ENCODE measurements at places on chromosomes 7 and 10. TPM values are rescaled to one million over a fixed set of nuclear protein-coding genes. Genes with fewer than 3 reads are reported as not detected.
A peak's percentile ranks its signal among the peaks of the same experiment; 100 is the strongest.

DNA sequence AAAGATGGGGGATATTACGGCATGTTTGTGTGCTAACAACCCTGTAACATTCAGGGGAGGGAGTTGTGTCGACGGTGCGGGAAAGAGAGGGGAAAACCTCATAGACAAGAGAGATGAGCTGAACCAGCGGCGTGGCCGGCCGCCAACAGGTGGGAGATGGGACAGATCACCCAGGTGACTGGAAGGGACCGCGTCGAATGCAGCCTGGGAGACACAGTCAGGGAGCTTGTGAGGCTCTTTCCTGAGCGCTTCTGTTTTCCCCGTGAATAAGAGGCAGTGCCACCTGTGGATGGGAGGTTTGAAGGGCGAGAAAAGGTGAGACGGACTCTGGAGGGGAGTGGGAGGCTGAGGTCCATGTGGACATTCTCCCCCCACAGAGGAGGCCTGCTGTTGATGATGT, 9.9 kb upstream of the PRKAG2 start:
- no peak for DNase-seq
- peaks cover 2% of the 10 kb centered on the region for H3K4me1 ChIP-seq
- no peaks in the 10 kb centered on the region for H3K36me3 ChIP-seq
- H3K4me3 ChIP-seq, result no peak overlapping the region
- no peaks in the 10 kb centered on the region for H3K27me3 ChIP-seq

GRCh38 chr10:48682265-48682664, 2.4 kb upstream of the WDFY4 start:
- no peaks in the 10 kb centered on the region for H3K4me1 ChIP-seq

- no peak for DNase-seq
- H3K4me3 ChIP-seq, result no peak overlapping the region
- H3K27ac ChIP-seq, result peak overlapping the region; percentile 54
- H3K27me3 ChIP-seq, result no peaks in the 10 kb centered on the region
Measured at GRCh38 chr10:11225935-11226334, 208.3 kb downstream of the CELF2 start.

DNA sequence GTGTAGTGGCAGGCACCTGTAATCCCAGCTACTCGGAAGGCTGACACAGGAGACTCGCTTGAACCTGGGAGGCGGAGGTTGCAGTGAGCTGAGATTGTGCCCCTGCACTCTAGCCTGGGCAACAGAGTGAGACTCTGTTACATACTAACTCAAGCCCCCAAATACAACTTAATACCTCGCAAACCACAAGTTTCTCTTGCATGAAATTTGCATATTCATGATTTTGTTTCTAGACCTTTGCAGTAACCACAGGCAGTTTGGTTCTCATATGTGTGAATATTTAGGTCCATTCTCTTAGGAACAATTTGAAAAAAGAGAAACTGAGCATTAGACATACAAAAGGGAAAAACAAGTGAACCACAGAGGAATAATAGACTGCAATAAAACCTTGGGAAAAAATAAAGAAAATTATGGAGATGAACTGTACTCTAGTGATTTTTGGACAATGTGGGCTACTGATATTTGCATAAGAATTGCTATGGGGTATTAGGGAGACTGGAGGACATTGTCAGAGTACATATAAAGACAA, 77.0 kb downstream of the ZNF277 start:
- H3K36me3 ChIP-seq, result peaks cover 15% of the 10 kb centered on the region
- no peak overlapping the region for H3K27ac ChIP-seq
- H3K27me3 ChIP-seq, result no peaks in the 10 kb centered on the region

- H3K4me1 ChIP-seq, result no peaks in the 10 kb centered on the region
- H3K4me3 ChIP-seq, result no peak overlapping the region
Measured at GRCh38 chr10:49768329-49768728, 6.2 kb upstream of the OGDHL start.

DNA sequence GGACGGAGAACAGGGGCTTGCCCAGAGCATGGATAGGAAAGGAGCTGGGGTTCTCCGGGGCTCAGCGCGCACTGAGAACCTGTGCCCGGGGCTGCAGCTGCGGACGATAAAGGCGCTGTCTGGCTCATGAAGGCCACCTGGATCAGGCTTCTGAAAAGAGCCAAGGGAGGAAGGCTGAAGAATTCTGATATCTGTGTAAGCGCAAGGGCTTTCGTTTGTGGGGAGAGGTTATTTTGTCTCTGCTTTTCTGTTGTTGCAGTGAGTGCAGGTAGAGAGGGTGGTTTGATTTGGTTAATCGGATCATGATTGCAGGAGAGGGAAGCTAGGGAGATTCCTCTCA, 250.5 kb downstream of the NSUN6 start:
- no peak overlapping the region for H3K27ac ChIP-seq
- no peaks in the 10 kb centered on the region for H3K27me3 ChIP-seq
- no peaks in the 10 kb centered on the region for H3K36me3 ChIP-seq

GRCh38 chr10:81898518-81898917, 23.5 kb downstream of the NRG3 start:
- no peak overlapping the region for H3K4me3 ChIP-seq
- no peak overlapping the region for H3K27ac ChIP-seq
- H3K27me3 ChIP-seq, result no peaks in the 10 kb centered on the region
- no peak for DNase-seq
- no peaks in the 10 kb centered on the region for H3K4me1 ChIP-seq

DNA sequence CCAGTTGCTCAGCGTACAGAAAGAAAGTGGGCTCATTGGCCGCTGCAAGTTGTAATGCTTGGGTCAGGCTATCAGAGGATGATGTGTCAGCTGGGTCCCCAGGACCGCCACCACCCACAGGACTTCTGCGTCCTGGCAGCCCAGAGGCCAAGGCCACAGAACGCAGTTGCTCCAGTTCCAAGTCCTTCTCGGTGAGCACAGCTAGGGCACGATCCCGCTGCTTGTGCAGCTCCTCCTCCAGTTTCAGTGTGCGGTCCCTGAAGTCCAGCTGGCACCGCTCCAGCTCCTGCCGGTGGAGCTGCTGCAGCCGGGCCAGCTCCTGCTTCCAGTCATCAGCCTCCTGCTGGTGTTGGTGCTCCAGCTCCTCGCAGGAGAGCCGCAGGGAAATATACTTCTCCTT, 3.0 kb downstream of the GCC1 start:
- peak; percentile 83 for DNase-seq
- no peak overlapping the region for H3K4me3 ChIP-seq
- peaks cover 71% of the 10 kb centered on the region for H3K4me1 ChIP-seq
- no peaks in the 10 kb centered on the region for H3K36me3 ChIP-seq

DNA sequence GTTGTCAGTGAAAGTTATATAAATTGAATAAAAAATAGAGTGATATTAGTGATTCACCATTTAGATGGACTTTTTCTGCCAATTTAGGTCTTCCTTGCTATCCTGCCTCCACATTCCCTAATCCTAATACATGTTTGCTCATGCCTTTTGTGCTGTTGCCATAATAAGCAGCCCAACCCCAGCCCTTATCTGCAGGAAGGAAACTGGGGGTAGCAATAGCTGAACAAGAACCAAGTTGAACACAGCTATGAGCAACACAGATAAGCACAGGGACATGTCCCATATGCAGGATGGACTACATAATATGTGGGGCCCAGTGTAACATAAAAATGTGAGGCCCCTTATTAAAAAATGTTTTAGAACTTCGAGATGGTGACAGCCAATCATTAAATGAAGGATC, 91.2 kb upstream of the AHR start:
- no peaks in the 10 kb centered on the region for H3K4me1 ChIP-seq
- no peaks in the 10 kb centered on the region for H3K36me3 ChIP-seq
- H3K4me3 ChIP-seq, result no peak overlapping the region
- no peaks in the 10 kb centered on the region for H3K27me3 ChIP-seq
- no peak for DNase-seq

- H3K27me3 ChIP-seq, result no peaks in the 10 kb centered on the region
- DNase-seq, result no peak
- no peak overlapping the region for H3K27ac ChIP-seq
- peaks cover 3% of the 10 kb centered on the region for H3K4me1 ChIP-seq
- H3K4me3 ChIP-seq, result no peak overlapping the region
- no peaks in the 10 kb centered on the region for H3K36me3 ChIP-seq
Measured at GRCh38 chr7:116692401-116693308, 20.7 kb downstream of the MET start.

- DNase-seq, result no peak
- no peaks in the 10 kb centered on the region for H3K36me3 ChIP-seq
- H3K4me3 ChIP-seq, result no peak overlapping the region
- H3K27ac ChIP-seq, result no peak overlapping the region
Measured at GRCh38 chr7:98722402-98722801, 105.3 kb downstream of the NPTX2 start.

DNA sequence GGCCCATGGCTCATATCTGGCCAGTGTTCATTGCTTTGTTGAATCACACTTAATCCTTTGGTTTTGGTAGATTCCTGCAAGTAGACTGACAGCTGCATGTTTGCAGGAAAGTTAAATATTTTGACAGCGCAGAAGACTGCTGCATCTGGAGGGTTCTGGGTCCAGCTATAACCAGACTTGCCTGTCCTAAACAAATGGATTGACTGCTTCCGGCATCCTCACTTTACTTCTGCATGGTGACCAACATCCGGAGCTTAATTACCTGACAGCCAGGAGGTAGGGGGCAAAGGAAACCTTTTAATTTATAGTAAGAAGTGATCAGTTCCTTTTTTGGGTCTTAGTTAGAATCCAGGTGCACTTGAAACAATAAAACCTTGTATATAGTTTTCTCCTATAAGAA, 263.3 kb downstream of the SNX10 start:
- no peak for DNase-seq
- H3K27me3 ChIP-seq, result peaks cover 5% of the 10 kb centered on the region
- no peak overlapping the region for H3K27ac ChIP-seq
- H3K4me1 ChIP-seq, result no peaks in the 10 kb centered on the region
- H3K4me3 ChIP-seq, result no peak overlapping the region

- H3K4me1 ChIP-seq, result no peaks in the 10 kb centered on the region
- no peak overlapping the region for H3K27ac ChIP-seq
- H3K27me3 ChIP-seq, result no peaks in the 10 kb centered on the region
- peaks cover 61% of the 10 kb centered on the region for H3K36me3 ChIP-seq
- no peak for DNase-seq
Measured at GRCh38 chr7:98203261-98203963, 7.8 kb upstream of the BHLHA15 start.

DNA sequence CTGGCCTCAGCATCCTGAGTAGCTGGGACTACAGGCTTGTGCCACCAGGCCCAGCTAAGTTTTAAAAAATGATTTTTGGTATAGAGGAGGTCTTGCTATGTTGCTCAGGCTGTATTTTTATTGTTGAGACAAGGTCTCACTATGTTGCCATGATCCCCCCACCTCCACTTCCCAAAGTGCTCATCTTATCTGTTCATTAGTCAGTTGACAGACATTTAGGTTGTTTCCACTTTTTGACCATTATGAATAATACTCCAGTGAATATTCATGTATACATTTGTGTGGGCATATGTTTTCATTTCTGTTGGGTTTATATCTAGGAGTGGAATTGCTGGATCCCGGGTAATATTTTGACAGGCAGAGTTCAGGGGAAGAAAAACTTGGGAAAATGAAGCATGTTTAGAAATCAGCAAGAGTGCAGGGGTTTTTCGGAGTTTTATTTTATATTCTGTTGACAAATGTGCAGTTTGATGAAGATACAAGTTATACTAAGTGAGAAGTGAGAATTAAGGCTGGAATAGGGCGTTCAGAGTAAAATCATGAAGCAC, 2.7 kb upstream of the SCD start:
- no peak for DNase-seq
- no peak overlapping the region for H3K4me3 ChIP-seq
- no peaks in the 10 kb centered on the region for H3K36me3 ChIP-seq
- H3K4me1 ChIP-seq, result peaks cover 19% of the 10 kb centered on the region
- H3K27me3 ChIP-seq, result peaks cover 24% of the 10 kb centered on the region

DNA sequence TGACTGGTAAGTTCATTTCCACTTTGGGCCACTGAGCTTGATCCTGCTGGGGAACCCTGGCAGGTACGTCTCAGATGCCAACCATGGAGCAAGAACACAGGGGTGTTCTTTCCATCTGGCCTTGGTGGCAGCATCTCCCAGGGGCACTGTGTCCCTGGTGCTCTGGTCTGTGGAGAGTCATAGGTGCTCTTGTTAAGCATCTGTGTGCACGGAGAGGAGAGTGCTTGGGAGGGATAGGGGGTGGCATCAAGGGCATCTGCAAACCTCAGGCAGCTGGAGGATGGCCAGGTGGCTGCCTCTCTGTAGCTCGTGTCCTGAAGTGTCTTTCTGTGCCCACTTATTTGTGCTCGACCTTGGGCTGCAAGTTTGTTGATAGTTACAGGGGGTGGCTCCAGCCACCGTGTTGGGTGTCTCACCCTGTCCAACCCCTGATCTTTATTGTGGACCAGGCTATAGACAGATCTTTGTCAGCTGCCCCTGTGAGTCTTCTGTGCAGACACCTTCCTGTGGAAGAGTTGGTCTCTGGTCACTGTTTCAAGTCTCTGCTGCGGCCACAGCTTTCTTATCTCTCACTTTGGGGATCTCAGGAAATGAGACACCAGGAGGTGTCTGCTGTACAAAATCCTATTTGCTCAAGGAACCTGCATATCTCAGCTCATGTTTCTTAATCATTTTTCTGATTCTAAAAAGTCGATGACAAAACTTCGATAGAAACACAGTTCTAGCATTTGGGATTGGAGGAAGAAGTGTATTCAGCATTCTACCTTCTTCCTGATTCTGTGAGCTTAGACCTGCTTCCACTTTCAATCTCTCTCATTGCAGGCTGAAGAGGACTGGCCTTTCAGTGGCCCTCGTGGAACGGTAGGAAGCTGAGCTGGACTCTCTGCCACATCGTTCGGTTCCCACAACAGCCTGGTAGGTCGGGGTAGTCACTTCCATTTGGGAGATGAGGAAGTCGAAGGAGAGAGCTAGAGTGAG, 17.2 kb upstream of the GIMAP8 start:
- DNase-seq, result no peak
- no peak overlapping the region for H3K27ac ChIP-seq
- peaks cover 4% of the 10 kb centered on the region for H3K27me3 ChIP-seq
- H3K4me3 ChIP-seq, result no peak overlapping the region
- H3K36me3 ChIP-seq, result no peaks in the 10 kb centered on the region

DNA sequence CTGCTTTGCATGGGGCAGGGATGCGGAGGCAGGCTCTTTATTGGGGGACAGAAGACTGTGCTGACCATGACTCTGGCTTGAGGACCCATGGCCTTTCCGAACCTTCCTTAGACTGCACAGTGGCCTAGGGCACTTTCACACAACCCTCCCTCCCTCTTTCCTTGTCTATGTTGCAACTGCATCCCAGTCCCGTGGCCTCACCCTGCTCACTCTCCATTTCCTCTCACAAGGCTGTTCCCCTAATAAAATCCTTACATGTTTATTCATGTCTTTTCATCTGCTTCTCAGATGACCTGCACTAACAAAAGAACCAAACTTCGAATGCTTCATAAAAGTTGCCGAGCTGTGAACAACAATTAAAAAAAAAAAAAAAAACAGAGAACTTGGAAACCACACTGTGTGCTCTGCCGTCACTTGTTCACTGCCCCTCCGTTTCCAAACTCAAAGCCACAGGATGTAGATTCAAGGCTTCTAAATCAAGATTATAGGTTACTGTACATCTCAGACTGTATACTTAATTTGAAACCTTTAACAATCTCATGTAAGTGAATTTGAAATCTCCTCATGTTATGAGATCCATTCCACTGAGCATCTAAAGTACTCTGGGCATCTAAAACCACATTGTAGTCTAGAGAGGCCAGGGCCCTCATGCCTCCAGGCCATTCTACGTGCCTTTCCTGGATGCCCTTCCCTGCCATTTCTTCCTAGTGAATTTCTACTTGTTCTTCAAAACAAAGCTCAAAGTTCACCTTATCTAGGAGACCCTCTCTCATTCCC, 265.9 kb downstream of the SNX13 start:
- H3K4me1 ChIP-seq, result no peaks in the 10 kb centered on the region
- DNase-seq, result no peak
- H3K27me3 ChIP-seq, result no peaks in the 10 kb centered on the region

Gene SPDYE16
- total RNA-seq, result 0.17 TPM

Gene TMEM176B
- total RNA-seq, result 149 TPM

Gene SLC26A3
- not detected for total RNA-seq

Gene ACSM6
- total RNA-seq, result not detected

Gene NT5C3A
- 32.6 TPM for total RNA-seq

Gene TAS2R39
- total RNA-seq, result not detected

Gene EMX2
- total RNA-seq, result 0.17 TPM
